Sigmoid colon (tissue), 7 donors: ENCODE measurements at places on chromosomes 6 and 20. TPM values are rescaled to one million over a fixed set of nuclear protein-coding genes. Genes with fewer than 3 reads are reported as not detected.

Gene DTD1
- total RNA-seq: 12.0 TPM

Gene TTK
- total RNA-seq: 0.16 TPM

Gene PRR18
- not detected for total RNA-seq

Gene ULBP2
- not detected for total RNA-seq

Gene ABHD16B
- total RNA-seq: not detected

Gene MEP1A
- total RNA-seq: not detected

Gene MDFI
- 5.6 TPM for total RNA-seq

Gene SPDEF
- 0.71 TPM for total RNA-seq

Gene NRN1
- total RNA-seq: 6.0 TPM

Gene MCHR2
- 0.36 TPM for total RNA-seq

Gene MLIP
- 0.71 TPM for total RNA-seq

Gene PRDM13
- total RNA-seq: not detected

Gene ETV7
- not detected for total RNA-seq

Gene SEL1L2
- not detected for total RNA-seq

Gene MRPL14
- 43.2 TPM for total RNA-seq

Gene BRPF3
- total RNA-seq: 20.3 TPM

Gene ME1
- 18.5 TPM for total RNA-seq

Gene FAXC
- 33.2 TPM for total RNA-seq

Gene RIN2
- total RNA-seq: 58.3 TPM

Gene KHDC1L
- not detected for total RNA-seq

Gene GRM4
- total RNA-seq: not detected

Gene ASF1A
- total RNA-seq: 11.1 TPM

Gene ERVFRD-1
- 0.36 TPM for total RNA-seq

Gene LPIN3
- 19.3 TPM for total RNA-seq

Gene PRRT1
- 1.8 TPM for total RNA-seq

Gene NOTCH4
- 5.4 TPM for total RNA-seq

Gene SLC17A2
- not detected for total RNA-seq

Gene ENPP5
- total RNA-seq: 0.71 TPM

Gene OTOR
- total RNA-seq: not detected

Gene THBS2
- total RNA-seq: 59.0 TPM

Gene PROKR2
- not detected for total RNA-seq

Gene APCDD1L
- total RNA-seq: 1.9 TPM

Gene MAS1
- not detected for total RNA-seq
